ENCODE measurements at places on chromosomes 3 and 15.

DNA sequence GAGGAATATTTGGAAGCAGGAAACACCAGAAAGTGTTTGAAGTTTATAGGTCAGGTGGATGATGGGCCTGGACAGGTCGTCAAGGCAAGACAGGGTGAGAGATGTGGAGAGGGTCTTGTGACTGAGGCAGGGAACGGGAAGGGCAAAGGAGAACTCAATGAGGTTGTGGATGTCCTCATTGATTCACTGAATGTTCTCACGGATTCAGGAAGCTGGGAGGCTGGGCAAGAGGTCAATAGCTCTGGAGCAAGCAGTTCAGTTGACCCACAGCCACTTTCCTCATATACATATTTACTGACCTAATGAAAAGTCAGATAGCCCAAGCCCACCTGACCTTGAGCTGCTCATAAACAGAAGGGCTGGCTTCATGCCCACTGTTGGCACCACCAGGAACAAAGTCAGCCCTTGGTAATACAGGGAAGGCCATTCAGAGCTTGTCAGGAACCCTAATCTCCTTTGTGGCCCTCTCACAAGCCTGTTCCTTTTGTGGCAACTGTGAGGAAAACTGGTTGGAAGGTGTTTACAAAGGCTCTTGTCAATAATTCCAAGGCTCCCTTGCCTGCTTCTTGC lies 31.6 kb downstream of the ARRDC4 start:
- no peak for DNase-seq

DNA sequence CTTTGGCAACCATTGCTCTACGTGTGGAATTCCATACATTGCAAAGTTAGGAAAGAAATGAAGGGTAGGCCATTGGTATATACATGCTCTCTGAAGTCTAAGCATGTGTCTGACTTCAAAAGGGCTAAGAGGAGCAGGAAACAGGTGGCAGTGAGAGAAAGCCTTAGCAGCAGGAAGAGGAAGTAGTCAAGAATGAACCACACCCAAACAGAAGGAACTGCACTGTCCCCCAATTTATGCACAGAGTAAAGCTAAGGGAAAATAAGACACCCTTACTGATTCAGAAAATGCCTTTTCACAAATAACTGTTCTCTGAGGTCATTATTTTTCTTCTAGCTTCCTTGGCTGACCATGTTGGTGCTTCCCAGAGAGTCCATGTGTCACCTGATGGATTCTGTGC lies 575.4 kb downstream of the NTRK3 start:
- no peak for DNase-seq

GRCh38 chr15:58650102-58650501 lies 99.4 kb downstream of the ADAM10 start:
- no peak for DNase-seq

GRCh38 chr3:58544541-58544940 lies 7.6 kb upstream of the ACOX2 start:
- no peak for DNase-seq

DNA sequence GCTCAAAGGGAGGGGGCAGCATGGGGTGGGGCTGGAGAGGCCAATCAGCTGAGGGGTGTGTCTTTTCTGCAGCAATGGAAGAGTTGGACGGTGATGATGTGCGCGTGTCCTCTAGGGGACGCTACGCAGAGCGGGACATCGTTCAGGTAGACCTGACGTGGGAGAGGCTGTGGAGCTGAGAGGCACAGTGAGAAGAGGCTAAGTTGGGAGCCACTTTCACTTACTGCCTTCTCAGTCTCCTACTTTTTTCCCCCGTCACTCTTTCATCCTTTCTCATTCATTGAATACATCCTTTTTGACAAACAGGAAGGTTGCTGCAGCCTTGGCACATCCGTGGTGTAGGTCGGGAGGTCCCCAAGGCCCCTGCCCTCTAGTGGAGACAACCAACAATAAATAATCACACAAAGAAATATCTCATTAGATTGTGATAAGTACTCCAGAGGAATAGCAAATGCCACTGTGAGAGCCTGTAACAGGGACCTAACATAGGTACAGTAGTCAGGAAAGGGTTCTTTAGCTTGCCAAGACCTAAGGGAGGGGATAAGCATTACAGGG lies 4.4 kb upstream of the BRPF1 start:
- DNase-seq: peak; percentile 51

DNA sequence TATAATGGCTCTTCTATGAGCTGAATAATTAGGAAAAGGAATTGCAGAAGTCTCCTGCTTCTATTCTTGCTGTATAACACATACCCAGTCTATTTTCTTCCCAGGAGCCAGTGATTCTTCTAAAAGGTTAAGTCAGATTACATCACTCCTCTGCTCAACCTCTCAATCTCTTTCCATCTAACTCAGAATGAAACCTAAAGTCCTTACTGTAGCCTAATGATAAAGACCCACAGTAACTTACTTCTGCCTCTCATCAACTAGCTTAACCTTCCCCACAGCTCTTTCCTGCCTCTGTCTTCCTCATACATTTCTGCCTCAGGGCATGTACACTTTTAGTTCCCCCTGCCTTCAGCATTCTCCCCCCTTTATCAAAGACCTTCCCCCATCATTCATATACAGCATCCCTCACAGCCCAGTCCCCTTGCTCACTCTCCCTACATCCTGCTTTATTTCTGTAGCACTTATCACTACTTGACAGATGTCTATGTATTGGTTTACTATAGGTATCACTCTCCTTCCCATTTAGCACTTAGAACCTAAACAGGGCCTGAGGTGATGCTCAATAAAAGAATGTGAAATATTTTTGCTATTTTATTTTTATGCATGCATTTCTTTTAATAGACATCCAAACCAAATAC lies 28.5 kb upstream of the CMTM6 start:
- no peak for DNase-seq

DNA sequence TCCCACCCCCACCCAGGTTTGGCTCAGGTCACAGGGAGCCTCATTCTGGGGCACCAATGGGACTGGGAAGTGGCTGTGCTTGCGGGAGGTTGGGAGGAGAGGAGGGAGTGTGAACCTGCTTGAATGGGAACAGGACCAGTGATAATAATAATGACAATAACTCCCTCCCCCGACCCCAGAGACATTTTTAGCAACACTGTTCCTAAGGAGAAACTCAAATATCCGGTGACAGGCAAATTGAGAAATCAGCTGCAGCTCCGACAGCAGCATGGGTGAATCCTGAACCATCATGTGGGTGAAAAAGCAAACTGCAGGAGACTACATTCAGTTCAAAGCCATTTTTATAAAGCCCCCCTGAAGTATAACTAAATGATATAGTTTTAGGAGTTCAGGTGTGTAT lies 11.6 kb upstream of the RPL29 start:
- no peak for DNase-seq

DNA sequence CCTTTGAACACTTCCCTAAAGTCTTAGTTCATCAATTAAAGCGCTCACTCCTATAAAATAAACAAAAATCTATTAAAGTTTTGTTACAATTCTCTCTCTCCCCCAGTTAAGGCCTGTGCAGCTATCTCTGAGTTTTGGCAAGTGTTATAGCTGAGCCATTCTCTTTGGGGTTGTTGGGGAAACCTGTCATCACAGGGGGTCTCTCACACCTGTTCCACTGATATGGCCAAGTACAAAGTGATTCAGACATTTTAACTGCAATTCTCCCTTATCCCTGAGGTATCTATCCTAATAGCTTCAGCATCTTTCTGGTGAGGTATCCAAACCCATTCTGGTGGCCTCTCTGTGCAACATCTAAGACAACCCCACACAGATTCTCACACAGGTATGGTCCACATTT lies 116.4 kb downstream of the UNC13C start:
- no peak for DNase-seq

- no peak for DNase-seq
Measured at GRCh38 chr3:182967218-182968204, 12.8 kb downstream of the DCUN1D1 start.

DNA sequence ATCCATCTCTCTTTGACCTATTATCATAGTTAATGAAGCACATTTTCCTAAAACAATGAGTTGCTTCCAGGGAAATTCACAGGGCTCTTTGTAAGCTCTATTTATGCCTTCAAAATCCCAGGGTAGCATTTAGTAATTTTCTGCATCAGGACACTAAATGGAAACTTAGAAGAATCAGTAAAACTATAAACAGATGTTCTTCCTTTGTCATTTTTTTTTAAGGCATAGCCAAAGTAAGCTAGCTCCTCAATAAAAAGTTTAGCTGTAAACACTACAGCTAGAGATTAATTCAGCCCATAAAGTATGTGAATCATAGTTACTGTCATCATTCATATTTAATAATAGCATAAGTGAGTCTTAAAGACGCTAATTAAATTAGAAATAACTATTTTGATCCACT lies 79.3 kb downstream of the RPL22L1 start:
- no peak for DNase-seq

GRCh38 chr15:98812716-98813446 lies 164.5 kb downstream of the IGF1R start:
- DNase-seq: no peak

GRCh38 chr15:101250873-101251829 lies 697 bp downstream of the CHSY1 start:
- DNase-seq: peak; percentile 68

DNA sequence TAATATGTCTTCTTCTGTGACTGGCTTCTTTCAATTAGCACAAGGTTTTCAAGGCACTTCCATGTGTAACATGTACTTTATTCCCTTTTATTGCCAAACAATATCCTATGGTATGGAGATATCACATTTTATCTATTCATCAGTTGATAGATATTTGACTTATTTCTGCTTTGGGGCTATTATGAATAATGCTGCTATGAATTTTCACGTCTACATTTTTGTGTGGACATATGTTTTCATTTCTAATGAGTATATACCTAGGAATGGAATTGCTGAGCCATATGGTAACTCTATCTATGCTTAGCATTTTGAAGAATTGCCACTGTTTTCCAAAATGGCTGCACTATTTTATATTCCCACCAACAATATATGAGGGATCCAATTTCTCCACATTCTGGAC lies 3.6 kb upstream of the AGTR1 start:
- no peak for DNase-seq

DNA sequence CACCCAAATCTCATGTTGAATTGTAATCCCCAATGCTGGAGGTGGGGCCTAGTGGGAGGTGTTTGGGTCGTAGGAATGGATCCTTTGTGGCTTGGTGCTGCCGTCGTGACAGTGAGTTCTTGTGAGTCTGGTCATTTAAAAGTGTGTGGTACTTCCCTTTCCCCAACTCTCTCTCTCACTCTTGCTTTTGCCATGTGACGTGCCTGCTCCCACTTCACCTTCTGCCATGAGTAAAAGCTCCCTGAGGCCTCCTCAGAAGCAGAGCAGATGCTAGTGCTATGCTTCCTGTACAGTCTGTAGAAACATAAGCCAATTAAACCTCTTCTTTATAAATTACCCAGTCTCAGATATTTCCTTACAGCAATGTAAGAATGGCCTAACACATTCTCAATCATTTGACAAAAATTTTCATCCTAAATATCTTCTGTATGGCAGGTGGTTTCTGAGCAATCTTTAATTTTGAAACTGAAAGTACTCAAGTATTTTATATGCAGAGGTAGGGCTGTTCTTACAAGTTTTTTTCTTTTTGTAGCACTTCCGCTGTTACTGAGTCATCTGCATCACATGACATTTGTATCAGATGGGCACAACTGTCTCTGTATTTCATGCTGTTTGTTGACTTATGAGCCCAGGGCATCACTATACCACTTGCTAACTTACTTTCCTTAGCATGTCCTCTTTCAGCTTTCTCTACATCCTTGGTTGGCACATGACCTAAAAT lies 8.8 kb downstream of the RPL39L start:
- DNase-seq: no peak

- DNase-seq: no peak
Measured at GRCh38 chr3:50028346-50028745, 60.4 kb upstream of the RBM5 start.

DNA sequence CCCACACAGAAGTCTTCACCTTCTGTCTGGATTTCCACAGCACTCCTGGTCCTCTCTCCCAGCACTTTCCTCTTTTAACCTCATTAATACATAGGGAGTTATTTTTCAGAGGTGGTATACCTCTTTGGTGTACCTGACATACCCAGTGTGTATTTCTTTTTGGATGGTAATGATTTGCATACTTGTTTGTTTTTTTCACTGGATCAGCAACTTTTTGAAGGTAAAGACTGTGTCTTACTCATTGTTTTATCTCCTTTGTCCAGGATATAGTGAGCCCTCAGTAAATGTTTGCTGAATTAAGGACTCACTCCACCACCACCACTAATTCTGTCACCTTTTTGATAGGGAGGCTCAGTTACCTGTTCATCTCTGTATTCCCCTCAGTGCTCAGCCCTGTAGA lies 52.1 kb downstream of the SACM1L start:
- no peak for DNase-seq

Data from SK-N-SH (cell line).